ENCODE measurements at places on chromosomes 3 and 15.

DNA sequence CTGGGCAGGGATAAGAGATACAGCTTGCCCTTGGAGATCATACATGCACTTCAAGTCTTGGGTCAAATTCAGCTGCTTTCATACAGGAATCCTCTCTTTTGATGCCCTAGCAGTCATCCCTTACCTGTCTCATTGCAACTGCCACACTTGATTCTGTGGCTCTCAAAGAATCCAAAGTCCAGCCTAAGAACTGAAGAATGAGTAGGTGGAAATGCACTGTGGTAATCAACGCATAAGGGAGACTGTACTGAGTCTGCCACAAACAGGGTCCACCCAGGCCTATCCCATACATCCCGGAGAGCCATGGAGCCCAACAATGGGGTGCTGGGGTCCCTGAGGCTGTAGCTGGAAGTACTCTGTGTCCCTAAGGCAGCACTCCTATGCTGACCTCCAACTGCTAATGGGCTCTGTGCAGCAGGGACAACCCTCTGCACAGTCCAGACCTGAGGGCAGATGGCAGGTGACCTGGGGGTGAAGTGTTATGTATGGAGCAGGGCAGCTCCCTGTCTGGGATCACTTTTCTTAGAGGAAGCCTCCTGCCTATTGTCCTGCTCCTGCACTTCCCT, 1.7 kb upstream of the VPS18 start:
- no peak for DNase-seq

DNA sequence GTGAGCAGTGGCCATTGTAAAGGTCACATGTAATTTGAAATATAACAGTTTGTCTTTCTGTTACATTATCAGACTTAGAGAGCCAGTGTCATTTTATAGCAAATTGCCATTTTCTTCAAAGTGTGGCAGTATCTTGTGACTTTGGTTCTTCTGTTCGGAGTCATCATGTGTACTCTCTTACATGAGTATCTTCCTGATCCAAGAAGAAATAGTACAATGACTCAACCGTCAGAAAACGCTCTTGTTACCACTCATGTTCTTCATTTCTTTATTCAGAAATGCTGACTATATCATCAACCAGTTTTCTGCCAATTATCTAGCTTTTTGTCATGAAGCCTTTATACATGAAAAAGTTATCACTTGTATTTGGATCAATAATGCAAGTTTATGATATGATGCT, 93.6 kb upstream of the CGNL1 start:
- DNase-seq: no peak

- DNase-seq: no peak
These were observed 258.5 kb downstream of the PTPRG start for GRCh38 chr3:61819861-61820260.

DNA sequence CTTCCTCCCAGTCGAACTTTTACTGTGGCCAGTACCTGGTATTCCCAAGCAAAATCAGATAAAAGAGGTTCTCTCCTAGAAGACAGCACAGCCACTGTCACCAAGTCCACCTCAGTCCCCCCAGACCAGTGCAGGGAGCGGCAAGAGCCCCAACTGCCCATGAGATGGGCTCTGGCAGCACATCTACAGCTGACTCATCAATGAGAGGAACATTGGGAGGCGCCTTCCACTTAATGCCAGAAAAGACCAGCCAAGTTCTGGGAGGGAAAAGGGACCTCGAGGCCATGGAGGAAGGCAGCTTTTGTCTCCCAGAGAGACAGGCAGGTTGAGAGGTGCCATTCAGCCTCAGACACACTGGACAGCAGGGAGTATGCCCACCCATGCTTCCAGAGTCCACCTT, 28.2 kb downstream of the POC1A start:
- no peak for DNase-seq

DNA sequence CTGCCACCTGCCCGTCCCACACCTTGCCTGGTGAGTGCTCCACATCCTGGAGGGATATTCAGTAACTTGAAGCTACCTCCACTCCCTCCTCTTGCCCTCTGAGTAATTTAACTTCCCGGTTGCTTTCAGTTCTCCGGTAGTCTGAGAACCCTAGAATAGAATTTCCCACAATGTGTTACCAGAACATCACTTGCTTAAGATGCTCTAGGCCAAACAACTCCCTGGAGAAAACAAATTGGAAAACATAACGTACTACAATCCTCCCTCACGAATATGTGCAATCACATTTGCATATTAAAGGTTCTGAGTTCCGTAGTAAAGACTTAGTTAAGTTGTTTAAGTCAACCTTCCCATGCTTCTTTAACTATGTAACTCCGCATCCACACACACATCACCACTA, 44.8 kb downstream of the SLCO2A1 start:
- no peak for DNase-seq
